ENCODE measurements at places on chromosomes 3 and 15.

- DNase-seq, result no peak
These were observed at the start of gene CSPG5 for GRCh38 chr3:47578691-47579632. Gene CSPG5 (minus strand): TSS chr3:47578865. CDS start chr3:47578693, 172 bp downstream.

- DNase-seq, result no peak
These were observed 49.5 kb downstream of the CYP11A1 start for GRCh38 chr15:74317820-74318375.

GRCh38 chr3:197953881-197954280 is 3.9 kb downstream of the RPL35A start:
- DNase-seq, result no peak

DNA sequence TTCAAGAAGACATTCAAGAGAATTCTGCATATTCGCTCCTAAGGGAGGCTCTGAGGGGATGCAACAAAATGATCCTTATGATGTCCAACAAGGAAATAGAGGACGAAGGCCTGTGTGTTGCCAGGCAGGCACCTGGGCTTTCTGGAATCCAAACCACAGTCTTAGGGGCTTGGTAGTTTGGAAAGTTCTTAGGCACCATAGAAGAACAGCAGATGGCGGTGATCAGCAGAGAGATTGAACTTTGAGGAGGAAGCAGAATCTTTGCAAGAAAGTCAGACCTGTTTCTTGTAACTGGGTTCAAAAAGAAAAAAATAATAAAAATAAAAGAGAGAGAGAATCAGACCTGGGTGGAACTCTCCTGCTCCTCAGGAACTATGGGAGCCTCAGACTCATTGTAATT is 11.7 kb upstream of the ATG7 start:
- no peak for DNase-seq

DNA sequence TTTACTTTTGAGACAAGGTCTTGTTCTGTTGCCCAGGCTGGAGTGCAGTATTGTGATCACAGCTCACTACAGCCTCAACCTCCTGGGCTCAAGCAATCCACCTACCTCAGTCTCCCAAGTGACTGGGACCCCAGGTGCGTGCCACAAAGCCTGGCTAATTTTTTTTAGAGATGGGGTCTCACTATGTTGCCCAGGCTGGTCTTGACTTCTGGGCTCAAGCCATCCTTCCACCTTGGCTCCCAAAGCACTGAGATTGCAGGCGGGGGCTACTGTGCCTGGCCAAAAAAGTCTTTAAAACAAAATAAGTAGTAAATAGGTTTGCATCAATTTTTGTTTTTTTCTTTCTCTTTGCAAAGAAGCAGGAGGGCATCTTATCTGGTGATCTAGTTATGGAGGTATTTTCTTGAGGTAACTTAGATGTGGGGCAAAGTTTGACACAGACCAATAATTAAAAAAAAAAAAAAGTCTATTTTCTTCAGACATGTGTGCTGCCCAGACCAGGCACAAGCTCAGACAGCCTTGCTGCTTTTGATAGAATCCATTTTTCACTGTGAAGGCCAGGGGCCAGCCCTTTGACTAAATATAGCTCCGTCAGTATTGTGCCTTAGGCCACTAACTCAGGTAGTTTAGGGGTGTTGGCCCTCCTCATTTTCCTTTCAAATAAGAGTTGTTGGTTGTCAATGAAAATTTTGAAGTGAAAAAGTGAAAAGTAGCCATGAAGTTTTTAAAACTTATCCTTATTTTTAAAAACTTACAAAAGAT is 2.5 kb downstream of the ARL6IP5 start:
- DNase-seq, result no peak

DNA sequence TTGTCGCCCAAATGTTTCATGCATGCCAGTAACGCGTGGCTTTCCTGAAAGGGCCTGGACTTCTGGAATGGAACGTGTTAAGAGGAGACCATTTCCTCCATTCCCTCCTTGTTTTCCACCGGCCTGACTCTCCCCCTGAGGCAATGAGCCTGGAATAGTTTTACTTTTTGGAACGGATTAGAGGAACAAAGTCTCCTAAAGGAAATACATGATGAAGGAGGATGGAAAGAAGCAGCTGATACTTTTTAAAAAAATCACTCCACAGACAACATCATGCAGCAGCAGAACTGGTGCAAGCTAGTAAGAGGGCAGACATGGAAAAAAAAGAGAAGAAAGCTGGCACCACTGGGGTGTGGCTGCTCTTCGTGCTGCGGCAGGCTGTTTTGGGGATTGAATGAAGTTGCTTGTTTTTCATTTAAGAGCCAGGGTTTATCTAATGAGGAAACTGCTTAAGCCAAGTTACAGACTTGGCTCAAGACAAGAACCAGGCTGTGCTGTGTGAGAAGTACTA is 3.6 kb upstream of the KBTBD12 start:
- DNase-seq, result no peak

DNA sequence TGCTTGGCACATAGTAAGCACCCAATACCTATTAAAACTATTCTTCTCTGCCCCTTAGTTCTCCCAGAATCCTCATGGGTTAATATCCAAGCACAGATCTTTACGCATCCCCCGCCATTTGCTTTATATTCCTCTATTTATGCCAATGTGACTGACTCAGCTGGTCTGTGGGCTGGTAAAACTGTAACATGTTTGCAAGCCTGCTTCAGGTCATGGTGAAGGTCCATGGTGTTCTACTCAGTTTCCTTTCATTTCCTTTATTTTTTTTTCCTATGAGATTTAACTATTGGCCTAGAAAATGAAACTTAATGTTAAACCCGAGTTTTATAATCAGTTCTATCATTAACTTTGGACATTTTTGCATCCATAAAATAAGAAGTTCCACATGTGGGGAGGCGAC is 47.0 kb downstream of the FRMD4B start:
- DNase-seq, result no peak

DNA sequence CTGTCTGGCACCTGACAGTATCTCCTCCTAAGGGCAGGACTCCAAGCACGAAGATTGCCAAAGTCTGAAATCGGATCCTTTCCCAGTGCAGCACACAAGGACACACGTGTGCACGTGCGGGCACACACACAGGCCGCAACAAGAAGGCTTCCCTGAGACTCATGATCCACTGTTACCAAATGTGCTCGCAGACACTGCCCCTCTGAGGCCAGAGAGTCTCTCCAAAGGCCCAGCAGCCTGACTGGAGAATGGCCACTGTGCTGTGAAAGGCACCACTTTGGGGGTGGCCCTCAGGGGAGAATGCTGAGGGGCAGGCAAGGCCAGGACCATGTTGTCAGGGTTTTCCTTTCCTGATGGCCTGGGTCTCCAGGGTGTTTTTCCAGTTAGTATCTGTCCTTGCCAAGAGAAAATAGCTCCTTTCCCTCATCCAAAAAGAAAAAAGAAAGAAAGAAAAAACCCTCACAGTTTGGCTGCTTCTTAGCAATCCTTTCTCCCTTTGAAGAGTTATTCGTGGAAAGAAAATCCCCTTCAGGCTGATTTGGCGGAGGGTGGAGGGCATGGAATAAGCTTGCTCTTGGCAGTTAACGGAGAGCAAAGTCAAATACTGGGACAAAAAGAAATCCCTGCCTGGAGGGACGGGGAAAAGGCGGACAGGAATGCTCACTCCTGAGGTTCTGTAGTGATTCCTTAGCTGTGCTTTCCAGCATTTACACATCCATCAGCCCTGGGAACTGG is 112.2 kb upstream of the ETV5 start:
- DNase-seq, result no peak

DNA sequence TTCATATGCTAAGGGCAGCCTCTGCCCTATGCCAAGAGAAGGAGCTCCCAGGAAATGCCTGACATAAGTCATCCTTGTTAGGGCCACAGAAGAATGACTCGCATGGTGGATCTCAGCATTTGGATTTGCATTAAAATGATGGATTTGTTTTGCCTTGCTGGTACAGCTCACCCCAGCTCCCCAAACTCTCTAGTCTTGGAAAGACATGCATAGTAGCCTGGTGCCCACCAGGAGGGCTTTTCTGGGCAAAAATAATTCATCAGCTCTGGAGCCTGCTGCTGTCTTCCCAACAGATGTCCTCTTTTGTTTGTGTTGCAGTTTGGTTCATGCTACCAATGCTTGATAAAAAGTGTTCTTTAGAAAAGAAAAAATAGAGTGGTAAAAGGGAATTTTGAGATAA is 833.0 kb downstream of the AGBL1 start:
- no peak for DNase-seq

All from Panc1 (cell line).